ENCODE measurements at places on chromosomes 3 and 15.

DNA sequence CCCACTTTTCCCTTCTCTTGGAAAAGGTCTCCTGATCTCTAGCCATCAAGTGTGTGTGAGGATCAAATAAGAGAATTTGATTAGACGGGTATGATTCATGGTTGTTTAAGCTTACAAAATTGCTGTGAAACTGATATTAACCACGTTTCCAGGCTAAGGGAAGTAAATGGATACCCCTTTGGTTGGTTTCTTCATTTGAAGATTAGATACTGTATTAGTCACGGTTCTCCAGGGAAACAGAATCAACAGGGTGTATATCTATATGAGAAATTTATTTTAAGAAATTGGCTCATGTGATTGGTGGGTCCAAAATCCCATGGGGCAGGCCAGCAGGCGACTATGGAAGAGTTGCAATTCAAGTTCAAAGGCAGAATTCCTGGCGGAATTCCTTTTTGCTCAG lies 112.7 kb upstream of the SELENOK start:
- no peak for DNase-seq

DNA sequence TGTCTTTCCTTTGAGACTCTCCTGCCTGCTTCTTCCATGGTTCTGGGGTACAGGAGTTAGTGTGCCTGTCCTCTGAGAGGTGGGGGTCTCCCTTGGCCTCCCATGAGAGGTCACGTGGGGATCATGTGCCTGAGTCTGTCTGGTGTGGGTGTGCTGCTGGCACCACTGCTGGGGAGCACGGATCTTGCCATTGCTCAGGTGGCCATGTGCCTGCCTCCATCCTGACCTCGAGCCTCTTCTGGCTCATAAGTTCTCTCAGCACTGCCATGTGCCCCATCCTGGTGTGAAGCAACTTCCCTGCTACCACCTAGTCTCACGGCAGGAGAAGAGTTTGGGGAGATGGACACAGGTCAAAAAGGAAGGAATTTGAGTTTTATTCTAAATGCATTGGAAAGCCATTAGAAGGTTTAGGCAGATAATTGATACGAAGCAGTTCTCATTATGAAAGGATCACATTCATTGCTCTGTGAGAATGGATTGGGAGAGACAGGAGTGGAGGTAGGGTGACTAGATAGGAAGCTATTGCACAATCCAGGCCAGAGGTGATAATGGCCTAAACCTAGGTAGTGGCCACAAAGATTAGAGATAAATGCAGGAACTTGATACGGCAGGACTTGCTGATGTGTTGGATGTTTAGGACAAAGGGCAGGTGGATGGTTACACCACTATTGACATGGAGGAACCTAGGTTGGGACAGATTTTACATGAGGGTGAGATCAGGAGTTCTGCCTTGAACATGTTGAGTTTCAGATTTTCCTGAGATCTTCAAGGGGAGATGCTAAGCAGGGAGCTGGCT lies 173.0 kb upstream of the RORA start:
- DNase-seq = no peak

GRCh38 chr3:23991683-23992628 lies 46.9 kb downstream of the NR1D2 start:
- DNase-seq = no peak

DNA sequence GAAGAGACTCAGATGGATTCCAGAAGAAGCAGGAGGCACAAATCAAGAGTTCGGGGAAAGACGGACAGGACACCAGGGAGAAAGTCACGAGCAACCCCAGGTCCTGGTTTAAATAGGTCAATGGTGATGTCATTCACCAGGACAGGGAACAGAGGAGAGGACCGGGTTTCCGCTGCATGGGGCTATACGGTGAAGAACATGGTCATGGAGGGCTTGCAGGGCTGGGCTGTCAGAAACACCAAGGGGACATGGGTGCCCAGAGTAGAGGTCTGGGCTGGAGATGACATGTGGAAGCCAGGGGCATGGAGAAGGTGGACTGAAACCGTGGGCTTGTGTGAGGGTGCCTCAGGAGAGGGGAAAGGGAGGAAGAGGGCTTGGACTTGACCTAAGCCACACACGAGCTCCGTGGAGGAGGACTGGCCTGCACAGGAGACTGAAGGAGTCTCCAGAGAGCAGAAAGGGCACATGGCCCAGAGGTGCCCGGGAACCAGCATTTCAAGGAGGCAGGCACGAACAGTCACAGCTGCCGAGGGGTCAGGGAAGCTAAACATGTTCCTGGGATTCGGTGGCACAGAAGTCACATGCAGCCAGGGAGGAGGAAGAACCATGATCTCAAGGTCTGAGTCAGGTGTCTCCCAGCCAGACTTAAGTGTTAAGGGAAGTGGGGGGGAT lies 54.2 kb upstream of the RPL32 start:
- DNase-seq = no peak

- no peak for DNase-seq
These were observed 831 bp upstream of the ROBO2 start for GRCh38 chr3:77038930-77039605.

DNA sequence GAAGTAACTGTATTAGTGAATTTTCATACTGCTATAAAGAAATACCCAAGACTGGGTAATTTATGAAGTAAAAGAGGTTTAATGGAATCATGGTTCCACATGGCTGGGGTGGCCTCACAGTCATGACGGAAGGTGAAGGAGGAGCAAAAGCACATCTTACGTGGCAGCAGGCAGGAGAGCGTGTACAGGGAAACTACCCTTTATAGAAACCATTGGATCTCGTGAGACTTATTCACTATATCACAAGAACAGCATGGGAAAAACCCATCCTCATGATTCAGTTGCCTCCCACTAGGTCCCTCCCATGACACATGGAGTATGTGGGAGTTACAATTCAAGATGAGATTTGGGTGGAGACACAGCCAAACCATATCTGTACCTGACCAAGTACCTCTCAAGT lies 812.3 kb upstream of the ALCAM start:
- no peak for DNase-seq

DNA sequence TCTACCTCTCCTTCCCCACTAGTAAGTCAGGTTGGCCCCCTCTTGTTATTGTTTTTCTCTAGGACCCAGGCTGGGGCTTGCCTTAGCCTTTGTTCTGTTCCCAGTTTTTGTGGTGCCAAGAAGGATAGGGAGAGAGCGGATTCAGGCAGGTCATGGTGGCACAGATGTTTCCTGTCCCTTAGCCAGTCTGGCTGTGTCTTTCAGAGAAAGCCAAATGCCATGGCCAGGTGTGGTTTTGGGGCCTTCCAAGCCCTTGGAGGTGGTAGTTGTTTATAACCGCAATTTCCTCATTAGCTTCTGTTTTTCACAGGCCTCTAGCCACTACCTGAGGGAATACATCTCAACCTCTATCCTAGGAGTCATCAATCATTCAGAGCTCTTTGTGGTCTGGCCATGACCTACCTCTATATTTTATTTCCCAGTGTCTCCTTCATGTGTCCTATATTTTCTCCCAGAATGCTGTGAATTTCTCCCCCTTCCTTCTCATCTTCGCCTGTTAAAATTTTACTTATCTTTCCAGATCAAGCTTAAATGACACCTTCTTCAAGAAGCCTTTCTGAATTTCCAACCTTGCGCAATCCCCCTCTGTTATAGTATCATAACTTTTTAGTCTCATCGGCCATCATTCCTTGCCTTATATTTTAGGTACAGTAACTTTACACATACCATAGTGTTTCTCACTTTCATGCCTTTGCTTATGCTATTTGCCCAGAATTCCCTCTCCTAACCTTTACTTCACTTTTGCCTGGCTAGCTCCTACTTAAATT lies 38.2 kb downstream of the TIMP4 start:
- DNase-seq = no peak
